ENCODE measurements at places on chromosomes 3 and 15. TPM values are rescaled to one million over a fixed set of nuclear protein-coding genes. Genes with fewer than 3 reads are reported as not detected.

Gene DUOXA2
- not detected for total RNA-seq

Gene AMOTL2
- total RNA-seq = 83.2 TPM

Gene GOLGA6D
- total RNA-seq = not detected

Gene PROS1
- total RNA-seq = 65.4 TPM

Gene BFSP2
- total RNA-seq = not detected

Gene SLC22A13
- total RNA-seq = 0.59 TPM

Gene C3orf70
- total RNA-seq = 4.8 TPM

Gene IQCF5
- total RNA-seq = not detected

Gene NEK11
- 16.4 TPM for total RNA-seq

Gene ZDHHC19
- not detected for total RNA-seq

Gene WDR93
- 0.80 TPM for total RNA-seq
